Stimulated activated CD8-positive, alpha-beta memory T cell treated with anti-CD3 and anti-CD28 coated beads, Interleukin-2, amount 100 ng/mL, for 48 hours (primary cell): ENCODE measurements at places on chromosomes 11 and 22.
A peak's percentile ranks its signal among the peaks of the same experiment; 100 is the strongest.

GRCh38 chr22:18156878-18157713, 7.1 kb downstream of the USP18 start:
- DNase-seq, result peak; percentile 39

DNA sequence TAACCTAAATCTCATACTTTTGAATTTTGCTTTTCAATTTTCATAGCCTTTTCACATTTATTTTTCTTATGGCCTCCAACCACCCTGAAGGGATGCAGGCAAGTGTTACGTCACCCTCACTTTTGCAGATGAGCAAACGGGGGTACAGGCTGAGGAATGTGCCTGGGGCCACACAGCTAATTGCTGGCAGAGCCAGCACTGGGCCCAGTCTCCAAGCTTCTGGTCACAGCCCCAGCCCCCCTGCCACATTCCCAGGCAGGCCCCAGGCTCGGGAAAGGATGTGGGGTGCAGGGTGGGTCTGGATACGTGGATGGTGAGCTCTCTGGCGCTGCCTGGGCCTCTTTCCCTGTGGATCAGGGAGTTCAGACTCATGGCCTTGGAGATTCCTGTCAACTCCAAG, 138.6 kb downstream of the PKNOX2 start:
- no peak for DNase-seq

DNA sequence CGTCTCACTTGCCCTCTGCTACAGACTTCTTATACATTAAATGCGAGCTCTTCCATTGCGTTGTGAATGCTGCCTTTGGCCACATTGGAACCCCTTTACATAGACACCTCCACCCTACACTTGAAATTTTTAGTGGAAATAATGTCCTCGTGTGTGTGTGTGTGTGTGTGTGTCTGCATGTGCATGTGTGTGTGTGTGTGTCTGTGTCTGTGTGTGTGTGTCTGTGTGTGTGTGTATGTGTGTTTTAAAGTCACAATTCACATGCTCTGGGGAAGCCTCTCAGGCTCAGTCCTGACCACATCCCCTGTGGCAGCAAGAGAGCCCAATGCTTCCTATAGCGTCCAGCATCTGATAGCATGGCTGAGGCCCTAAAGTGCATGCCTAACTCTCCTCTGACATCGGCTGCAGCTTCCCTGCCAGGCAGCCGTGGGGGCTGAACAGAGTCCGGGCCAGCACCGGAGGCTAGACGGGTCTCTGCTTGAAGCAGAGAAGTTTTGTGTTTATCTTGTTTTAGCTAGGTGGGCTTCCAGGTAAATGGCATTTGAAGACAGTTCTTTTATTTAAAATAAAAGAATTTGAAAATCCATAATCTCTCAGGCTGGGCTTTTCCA, 64.5 kb upstream of the EMID1 start:
- no peak for DNase-seq

- DNase-seq, result no peak
These were observed 42.6 kb downstream of the FAM227A start for GRCh38 chr22:38613588-38613987.

- DNase-seq, result no peak
These were observed 14.0 kb downstream of the C11orf42 start for GRCh38 chr11:6219359-6219758.

GRCh38 chr11:15346907-15347306, 232.2 kb downstream of the INSC start:
- DNase-seq, result no peak

GRCh38 chr22:39661842-39662685, 91.5 kb downstream of the CACNA1I start:
- peak; percentile 54 for DNase-seq

DNA sequence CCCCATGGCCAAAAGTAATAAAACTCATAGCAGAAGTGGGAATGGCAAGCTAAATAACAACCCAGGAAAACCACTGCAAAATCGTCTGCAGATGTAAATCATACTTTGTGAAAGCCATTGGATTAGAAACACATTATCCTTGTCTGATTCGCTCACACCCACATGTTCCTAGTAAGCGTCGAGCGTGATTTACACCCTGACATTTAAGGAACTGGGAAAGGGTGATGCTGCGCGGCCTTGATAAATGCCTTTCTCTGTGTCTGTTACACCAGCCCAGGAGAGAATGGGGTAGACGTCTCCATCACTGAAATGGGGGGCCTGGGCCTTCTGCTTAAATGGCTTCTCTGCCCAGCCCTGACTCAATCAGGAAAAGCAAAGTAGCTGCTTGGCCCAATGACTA, 162.7 kb downstream of the NTM start:
- DNase-seq, result no peak

DNA sequence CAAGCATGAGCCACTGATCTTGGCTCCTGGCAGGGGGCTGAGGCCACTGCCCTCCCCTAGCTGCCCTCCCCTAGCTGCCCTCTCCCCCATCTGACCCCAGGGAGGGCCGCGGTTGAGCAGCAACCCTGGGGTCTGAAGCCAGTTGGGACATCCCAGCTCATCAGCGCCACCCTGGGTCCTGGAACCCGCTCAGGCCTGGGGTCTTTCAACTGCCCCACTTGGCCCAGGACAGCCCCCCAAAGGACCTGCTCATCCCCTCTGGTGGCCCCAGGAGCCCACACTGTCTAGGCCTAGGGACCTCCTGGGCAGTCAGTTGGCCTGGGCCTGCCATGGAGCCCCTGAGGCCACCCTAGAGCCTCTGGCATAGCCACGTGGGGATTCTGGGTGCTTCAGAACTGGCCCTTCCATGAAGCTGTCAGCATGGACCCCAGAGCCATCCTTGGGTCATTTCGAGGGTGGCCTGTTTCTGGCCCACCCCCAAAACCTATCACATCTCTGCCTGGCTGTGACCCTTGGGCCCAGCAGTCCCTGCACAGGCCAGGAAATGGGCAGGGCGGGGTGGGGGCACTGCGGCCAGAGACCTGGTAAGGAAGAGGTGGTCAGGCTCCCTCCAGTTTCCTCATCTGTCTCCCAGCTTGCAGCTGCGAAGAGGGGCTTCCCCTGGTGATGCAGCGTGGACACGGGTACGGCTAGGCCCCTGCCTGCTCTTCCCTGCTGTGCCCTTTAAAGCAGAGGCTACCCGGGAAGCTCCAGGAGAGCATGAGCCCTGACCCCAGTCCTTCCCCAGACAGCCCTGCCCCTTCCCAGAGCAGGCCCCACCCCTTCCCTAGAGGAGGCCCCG, 37.9 kb downstream of the MUC2 start:
- DNase-seq, result no peak

DNA sequence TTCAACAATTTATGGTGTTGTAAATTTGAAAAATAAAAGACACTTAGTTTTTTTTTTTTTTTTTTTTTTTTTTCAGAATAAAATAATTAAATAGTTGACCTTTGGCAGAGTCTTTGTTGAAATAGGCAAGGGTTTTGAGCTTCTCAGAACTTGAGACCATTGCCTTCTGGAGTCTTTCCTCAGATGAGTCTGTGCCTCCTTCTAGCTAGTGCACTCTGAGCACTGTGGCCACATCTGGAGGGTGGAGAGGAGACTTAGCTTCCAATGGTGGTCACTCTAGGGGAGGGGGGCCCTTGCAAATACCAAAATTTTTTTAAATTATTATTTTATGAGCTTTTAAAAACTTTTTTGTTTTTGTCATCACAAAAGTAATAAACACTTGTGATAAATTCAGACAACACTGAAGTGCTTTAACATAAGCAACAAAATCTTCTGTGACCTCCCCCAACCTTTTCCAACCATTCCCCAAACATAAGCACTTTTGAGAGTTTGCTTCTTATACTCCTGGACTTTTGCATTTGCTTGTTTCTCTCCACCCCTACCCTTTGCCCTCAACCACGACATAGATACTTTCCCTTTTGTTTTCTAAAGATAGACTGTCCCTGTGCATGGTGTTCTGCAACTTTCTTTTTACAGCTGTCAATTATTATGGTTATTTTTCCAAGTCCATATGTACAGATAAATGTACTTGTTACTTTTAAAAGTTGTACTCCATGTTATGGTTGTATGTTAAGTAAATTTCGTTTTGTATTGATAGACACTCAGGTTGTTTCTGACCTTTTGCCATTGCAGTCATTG, 41.1 kb downstream of the BMAL1 start:
- no peak for DNase-seq

DNA sequence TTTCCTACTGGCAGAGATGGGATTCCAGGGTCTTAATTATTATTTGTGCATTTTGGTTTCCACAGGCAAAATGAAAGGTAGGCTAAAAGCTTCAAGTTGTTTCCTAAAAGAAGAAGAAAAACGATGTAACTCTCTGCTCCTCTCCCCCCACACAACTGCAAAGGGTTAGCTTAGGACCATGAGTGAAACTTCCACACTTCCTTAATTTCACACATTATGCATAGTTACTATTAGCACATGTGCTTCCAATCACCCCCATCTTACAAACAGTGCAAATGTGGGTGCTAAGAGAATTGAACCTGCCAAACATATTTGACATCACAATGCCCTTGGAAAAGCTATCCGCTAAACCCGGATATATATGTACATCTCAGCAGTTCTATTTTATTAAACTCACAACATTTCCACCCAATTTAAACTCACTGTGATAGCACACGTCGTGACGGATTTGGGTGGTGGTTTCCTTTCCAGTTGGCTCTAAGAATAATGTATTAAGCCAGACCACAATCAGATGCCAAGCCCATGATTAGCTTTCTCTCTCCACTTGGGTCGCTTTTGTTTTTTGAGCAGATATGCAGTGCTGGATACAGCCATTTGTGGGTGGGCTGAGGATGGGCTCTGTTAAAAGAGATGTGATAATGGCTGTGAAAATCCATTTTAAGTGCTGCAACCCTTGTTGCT, 245.0 kb upstream of the POU2AF2 start:
- no peak for DNase-seq

GRCh38 chr22:48807155-48807554, 1020.5 kb downstream of the BRD1 start:
- no peak for DNase-seq

- DNase-seq, result no peak
These were observed 558.7 kb downstream of the INSC start for GRCh38 chr11:15673408-15673831.

DNA sequence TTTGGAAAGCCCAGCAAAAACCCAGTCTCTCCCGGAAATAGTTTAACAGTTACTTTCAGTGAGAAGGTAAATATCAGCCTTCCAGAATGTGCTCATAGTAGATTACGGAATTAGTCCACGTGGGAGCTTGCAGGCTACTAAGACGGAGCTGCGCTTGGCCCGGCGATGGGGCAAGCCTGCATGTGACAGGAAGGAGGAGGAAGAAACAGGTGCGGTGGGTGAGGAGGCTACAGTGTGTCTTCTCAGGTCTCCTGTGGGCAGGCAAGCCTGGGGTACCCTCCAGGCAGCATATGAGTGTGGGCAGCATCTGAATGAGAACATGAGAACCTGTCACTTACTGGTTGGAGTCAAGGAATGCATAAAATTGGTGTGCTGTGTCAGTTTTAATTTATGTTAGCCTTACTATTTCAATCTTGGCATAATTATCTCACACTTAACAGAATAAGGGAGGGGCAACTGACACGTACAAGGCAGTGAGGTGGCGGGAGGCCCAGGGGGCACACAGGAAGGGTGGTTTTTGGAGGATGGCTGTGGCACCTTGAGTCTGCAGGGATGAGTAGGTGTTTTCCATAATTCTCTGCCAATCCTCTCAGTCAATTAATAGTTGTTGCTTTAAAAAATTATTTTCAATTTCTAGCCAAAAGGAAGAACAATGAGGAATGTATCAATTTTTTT, 35.7 kb downstream of the CLMP start:
- no peak for DNase-seq

DNA sequence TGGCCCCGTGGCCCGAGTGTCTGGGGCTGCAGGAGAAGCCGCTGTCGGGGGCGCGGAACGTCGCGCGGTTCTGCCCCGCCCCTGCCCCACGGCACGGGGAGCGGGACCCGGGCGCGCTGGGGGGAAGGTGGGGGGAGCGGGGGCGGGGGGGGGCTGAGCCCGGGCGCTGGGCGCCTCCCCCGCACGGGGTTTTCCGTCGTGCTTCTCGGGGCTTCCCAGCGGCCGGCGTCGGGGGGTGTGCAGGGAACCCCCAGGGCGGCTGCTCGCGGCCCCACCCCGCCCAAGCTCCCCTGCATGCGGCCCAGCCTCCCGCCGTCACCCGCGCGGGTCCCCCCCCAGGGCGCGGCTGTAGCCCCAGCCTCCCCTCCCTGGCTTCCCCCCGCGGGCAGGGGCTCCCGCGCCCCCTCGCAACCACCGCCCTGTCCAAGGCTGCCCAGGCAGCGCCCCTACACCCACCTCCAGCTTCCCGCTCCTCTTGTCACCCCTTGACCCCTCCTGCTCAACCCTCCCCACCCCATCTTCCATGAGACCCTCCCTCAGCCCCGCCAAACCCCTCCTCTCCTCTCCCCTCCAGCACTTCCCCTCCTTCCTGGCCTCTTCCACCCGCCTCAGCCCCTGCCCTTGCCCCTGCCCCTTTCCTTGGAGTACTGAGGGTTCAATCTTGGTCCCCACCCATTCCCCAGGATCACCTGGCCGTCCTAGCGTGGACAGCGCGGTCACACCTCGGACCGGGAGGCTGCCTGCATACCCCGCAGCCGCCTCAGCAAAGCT, 1.7 kb downstream of the IL17REL start:
- no peak for DNase-seq
